ENCODE measurements at places on chromosomes 5 and 9.

- no peak for DNase-seq
Measured at GRCh38 chr9:19631181-19631580, 157.7 kb downstream of the SLC24A2 start.

DNA sequence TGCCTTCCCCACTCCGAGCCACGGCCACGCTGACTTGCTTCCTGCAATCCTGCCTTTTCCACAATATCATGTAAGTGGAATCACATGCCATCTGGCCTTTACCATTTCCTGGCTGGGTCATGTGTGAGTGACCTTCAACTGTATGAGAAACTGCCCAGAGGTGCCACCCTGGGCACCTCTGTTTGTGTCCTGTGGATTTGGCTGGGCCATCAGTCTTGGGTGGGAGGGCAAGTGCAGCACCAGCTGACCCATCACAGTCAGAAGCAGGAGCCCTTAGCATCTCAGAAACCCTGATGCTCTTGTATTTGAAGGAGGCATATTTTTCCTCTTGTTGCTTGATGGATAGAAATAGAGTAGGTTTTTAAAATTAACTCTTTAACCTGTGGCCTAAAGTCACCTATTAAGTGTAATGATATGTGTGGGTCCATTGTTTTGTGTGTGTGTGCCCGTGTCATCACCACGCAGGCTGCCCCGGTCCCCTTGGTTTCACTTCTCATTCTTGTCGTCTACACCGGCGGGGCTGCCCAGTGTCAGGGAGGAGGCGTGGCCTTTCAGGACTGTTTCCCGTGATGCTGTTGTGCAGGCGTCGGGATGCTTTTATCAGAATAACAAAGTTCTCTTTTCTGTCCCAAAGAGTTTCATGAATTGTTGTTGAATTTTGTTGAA is 52.1 kb upstream of the CACNA1B start:
- DNase-seq, result no peak

GRCh38 chr9:93655621-93656425 is 79.4 kb downstream of the PHF2 start:
- no peak for DNase-seq

DNA sequence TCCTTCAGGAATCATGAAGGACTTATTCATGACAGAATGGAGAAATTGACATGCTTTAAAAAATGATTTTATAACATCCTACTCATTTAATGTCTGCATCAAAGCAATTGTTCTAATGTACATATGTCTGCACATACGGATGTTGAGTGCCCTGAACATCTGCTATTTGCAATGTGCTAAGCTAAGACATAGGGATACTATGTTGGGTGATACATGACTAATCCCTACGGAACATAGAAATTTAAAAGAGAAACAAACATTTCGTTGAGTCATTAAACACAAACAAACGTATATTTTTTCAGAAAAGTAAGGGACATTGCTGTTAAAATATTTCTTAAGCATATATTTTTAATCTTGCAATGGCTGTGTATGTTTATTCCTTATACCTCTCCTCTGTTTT is 686.5 kb upstream of the ADAMTS16 start:
- DNase-seq, result no peak

- DNase-seq, result peak; percentile 56
Measured at GRCh38 chr5:111742177-111742994, 14.6 kb downstream of the NREP start.

- DNase-seq, result peak; percentile 84
Measured at GRCh38 chr5:146042628-146043279, 62.6 kb downstream of the PLAC8L1 start.

DNA sequence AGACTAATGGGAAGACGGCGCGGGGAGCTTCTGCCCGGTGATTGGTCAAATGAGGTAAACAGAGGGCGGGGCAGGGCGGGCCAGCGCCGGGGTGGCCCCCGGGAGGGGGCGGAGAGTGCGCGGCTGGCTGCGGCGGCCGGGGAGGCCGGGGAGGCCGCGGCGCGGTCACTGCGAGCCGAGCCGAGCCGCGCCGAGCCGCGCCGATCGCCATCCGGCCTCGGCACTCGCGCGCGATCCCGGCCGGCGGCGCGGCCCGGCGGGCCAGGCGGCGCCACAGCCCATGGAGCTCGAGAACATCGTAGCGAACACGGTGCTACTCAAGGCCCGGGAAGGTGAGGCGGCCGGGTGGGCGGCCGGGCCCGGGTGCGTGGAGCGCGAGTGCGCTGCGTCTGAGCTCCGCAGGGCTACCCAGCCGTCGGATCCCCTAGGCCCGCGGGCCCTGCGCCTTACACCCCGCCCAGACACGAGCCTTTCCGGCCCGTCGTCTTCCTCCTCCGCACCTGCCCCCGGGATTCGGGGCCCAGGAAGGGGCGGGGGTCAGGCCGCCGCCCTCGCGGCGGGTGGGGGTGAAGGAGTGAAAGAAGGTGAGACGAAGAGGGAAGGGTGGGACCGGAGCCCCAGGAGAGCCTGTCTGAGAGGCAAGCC is at the start of gene GRK6:
Gene GRK6, plus strand, starts transcription at position 111 of the 645 bp plus-strand sequence. Its CDS starts 170 bp downstream, at position 281.
- no peak for DNase-seq

GRCh38 chr5:43045236-43045635 is 5.1 kb upstream of the ANXA2R start:
- no peak for DNase-seq

- DNase-seq, result no peak
Measured at GRCh38 chr9:113837334-113837733, 38.8 kb upstream of the ZNF618 start.

GRCh38 chr9:109423877-109424276 is 74.2 kb downstream of the PTPN3 start:
- DNase-seq, result no peak

DNA sequence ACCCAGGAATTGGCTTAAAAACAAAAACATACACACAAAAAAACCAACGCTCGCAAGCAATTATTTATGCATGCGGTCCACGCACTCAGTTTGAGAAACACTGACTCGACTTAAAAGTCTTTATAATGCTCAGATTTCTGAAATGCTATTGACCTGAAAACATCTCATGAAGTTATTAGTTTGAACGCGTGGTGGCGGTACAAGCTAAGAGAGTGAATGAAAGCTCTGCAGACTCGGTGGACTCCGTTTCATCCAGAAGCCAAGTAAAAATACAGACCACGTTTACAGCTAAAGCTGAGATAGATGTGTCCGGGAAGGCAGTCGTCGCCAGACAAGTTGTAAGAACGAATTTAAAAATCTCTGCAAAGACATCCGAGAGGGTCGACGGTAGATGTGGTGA is at the start of gene PCDHB6:
Gene PCDHB6, plus strand, starts transcription at position 246 of the 400 bp plus-strand sequence. CDS start 201 bp downstream, outside the sequence.
- DNase-seq, result peak; percentile 34

GRCh38 chr5:127650649-127651048 is 1.8 kb downstream of the CTXN3 start:
- peak; percentile 65 for DNase-seq

DNA sequence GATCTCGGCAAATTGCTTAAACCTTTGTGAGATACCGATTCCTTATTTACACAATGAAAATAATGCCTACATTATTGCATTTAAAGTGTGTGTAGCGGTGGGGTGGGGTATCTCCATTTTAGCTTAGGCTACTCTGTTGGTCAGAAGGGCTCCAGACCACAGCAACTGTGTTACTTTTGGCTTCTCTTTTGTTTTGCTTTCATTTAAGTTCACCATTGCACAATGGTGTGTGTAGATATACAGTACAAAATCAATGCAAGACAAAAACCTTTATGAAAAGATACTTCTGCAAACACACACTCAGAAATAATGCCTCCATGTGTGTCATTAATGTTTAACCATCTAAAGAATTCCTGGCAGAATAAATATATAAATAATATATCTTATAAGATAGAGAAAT is 279.4 kb downstream of the FBXL17 start:
- DNase-seq, result no peak

GRCh38 chr5:85533341-85534047 is 1084.2 kb upstream of the COX7C start:
- no peak for DNase-seq

GRCh38 chr9:111356481-111357244 is 26.6 kb upstream of the OR2K2 start:
- peak; percentile 83 for DNase-seq

GRCh38 chr9:83445703-83446265 is 92.4 kb downstream of the FRMD3 start:
- DNase-seq, result no peak

DNA sequence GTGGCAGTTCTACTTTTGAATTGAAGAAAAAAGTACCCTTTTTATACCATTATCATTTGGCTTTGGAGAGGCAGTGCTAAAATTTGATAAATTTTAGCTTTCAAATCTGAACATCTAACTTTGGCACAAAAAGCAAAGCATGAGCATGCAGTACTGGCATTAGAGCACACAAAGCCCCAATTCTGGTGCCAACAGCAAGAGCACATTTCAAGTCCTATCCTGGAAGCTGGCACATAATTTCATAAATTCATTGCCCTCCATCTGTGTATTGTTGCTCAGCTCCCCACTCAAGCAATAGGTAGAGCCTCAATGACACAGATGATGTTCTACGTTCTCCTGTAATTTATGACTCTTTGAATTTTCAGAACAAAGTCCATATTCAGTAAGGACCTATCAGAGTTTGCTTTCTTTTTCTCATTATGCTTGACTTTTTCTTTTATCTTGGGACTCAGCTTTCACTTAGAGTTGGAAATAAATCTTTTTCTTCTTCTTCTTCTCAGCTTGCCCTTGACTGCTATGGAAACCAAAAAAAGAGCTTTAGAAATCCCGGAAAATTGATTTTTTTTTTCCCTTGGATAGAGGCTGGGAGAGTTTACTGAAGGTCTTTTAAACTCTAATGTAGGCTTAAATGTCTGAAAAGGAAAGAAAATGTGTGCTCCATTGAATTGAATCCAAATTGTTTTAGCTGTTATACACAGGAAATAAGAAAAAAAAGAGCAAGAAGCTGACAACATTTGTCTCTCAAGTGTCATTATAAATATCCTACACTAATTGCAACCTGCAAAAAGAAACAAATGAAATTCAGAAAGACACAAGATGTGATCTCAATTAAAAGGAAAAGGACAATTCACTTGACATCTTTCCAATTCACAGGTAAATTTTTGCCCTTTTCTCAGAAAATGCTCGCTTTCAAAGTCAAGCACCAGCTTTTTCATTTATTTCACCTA is 380.8 kb upstream of the CDH18 start:
- no peak for DNase-seq

- DNase-seq, result no peak
Measured at GRCh38 chr9:121299467-121300282, 31.7 kb downstream of the GSN start.

DNA sequence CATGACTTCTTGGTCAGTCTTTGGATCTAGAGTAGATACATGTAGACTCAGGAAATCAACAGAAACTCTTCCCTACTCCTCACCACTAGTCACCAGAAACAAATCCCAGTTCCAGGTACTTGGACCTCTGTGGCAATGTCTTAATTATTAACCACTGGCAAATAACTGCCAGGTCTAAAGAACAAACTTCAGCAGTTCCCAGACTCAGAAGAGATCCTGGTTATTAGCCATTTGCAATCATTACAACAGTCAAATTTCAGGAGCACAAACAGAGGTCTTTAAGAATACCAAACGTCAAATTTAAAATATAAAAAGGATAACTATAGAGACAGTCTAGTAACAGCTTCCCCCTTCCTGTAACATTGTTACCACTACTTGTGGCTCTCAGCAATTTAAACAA is 10.2 kb downstream of the DIAPH1 start:
- no peak for DNase-seq

DNA sequence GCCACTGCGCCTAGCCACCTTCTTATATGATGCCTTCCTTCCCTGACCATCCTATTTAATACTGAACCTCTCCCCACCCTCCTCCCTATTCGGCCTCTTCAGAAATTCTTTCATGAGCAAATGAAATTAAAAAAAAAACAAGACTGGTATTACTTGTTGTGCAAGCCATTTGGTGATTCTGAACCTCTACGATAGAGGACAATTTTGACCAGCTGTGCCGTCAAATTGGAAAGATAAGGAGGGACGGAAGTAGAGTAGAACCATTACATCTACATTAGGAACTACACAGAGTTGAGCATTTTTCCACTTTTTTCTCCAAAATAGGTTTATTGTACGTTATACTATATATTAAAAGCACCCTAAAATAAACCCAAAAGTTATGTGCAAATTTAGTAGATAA is 2.9 kb downstream of the DHX29 start:
- DNase-seq, result no peak

- no peak for DNase-seq
Measured at GRCh38 chr5:72205431-72206009, 98.2 kb downstream of the MAP1B start.

- DNase-seq, result no peak
Measured at GRCh38 chr9:70539001-70539400, 124.5 kb upstream of the KLF9 start.

GRCh38 chr9:93209097-93209496 is 25.2 kb downstream of the WNK2 start:
- DNase-seq, result no peak

- no peak for DNase-seq
Measured at GRCh38 chr5:58925627-58926540, 343.0 kb downstream of the RAB3C start.

GRCh38 chr9:134892820-134893420 is 12.3 kb downstream of the FCN2 start:
- no peak for DNase-seq

GRCh38 chr5:10985721-10986110 is 224.7 kb upstream of the DAP start:
- DNase-seq, result no peak

Data from H4 (cell line).